Neural progenitor cell (in vitro differentiated cells): ENCODE measurements at places on chromosomes 5 and 9. TPM values are rescaled to one million over a fixed set of nuclear protein-coding genes. Genes with fewer than 3 reads are reported as not detected.
A peak's percentile ranks its signal among the peaks of the same experiment; 100 is the strongest.

Gene SLC22A4
- total RNA-seq: 0.06 and 0.09 TPM in 2 replicates

- no peaks in the 10 kb centered on the region for H3K36me3 ChIP-seq
- H3K4me1 ChIP-seq: no peaks in the 10 kb centered on the region
- no peak overlapping the region for H3K4me3 ChIP-seq
- no peak for DNase-seq
Measured at GRCh38 chr5:68279984-68280383, 64.4 kb downstream of the PIK3R1 start.

Gene SMIM33
- total RNA-seq: not detected in 2 replicates

DNA sequence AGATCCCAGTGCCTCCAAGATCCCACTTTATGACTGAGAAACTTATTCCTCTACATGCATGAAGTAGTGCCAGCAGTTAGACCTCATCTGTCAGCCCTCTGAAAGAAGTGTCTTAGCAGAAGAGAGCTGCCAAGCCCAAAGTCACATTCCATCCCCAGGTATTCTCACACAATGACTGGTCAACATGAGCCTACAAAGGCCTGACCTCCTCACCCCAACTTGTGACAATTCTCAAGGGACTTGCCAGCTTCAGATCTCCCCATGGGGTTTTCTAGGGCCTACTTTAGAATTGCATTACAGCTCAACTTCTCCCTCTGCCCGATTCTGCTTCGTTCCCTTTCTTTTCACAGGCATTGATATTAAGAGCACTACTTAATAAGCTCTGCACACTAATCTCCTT lies 393.8 kb upstream of the SLC30A5 start:
- H3K36me3 ChIP-seq: no peaks in the 10 kb centered on the region
- no peaks in the 10 kb centered on the region for H3K27me3 ChIP-seq
- H3K27ac ChIP-seq: no peak overlapping the region
- no peaks in the 10 kb centered on the region for H3K4me1 ChIP-seq
- H3K4me3 ChIP-seq: no peak overlapping the region

- H3K36me3 ChIP-seq: no peaks in the 10 kb centered on the region
- H3K27me3 ChIP-seq: peaks cover 3% of the 10 kb centered on the region
- no peak overlapping the region for H3K4me3 ChIP-seq
- no peak for DNase-seq
Measured at GRCh38 chr9:98811051-98811650, 3.7 kb downstream of the GALNT12 start.

DNA sequence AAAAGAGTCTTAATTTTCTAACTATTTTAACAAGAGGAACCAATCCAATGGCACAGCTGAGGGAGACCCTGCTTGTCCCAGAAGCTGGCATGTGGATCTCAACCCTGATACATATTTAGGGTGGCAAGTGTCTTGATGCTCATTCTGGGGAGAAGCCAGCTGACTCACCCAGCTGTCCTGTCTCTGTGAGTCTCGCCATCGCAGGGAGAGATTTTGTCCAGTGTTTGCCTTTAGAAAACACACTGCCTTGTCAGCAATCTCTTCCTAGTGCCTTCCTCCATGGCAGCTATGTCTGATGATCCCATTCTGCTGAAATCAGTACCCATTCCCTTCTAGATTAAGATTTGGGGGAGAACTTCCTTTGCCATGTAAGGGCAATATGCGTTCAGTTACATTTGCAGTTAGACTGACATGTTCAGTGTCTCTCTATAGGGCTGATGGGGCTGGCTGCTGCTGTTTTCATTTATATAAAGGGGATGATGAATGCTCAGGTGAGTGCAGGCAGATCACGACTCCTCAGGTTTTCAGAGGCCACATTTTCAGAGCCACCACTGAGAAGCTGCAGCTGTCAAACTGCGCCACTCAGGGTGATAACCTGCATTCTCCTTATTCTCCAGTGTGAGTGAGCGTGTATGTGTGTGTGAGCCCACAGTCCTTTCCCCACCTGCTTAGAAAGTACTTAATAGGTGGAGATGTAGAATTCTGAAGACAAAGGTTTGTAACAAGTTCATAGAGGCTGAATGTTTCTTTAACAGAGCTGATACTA lies 217.0 kb downstream of the GAS1 start:
- no peaks in the 10 kb centered on the region for H3K27me3 ChIP-seq
- no peak overlapping the region for H3K4me3 ChIP-seq
- H3K4me1 ChIP-seq: no peaks in the 10 kb centered on the region
- no peaks in the 10 kb centered on the region for H3K36me3 ChIP-seq
- no peak overlapping the region for H3K27ac ChIP-seq
- no peak for DNase-seq

DNA sequence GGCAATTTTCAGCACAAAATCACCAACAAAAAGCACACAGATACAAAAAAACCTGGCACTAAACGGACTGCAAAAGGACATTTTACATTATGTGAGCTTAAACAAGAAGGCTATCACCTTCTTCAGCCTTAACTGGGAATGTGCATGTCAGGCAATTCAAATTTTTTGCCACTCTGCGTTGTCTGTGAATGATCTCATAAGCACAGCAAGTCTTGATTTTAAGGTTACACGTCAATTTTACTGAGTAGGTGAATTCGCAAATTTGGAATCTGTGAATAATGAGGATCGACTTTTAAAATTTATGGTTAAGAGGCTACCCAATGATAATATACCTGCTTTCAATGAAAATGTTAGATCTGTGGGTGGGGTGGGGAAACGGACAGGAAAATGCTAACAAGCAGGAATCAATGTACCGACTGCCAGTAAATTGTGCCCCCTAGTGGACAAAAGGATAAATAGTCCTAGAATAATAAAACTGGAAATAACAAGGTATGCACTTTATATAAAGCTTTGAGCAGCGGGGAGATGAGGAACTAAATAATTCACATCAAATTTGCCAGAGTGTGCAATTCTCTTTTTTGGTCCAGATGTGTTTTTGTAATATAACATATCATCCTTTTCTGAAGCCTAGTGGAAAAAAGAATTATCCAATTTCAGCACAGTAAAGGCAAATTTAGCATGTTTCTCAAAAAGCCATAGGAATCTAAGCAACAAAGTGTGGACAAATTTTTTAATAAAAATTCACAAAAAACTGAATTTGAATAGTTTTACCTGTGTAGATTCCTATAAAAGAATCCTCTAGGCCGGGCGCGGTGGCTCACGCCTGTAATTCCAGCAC lies 20.5 kb downstream of the EQTN start:
- DNase-seq: peak; percentile 73
- no peaks in the 10 kb centered on the region for H3K4me1 ChIP-seq
- H3K4me3 ChIP-seq: no peak overlapping the region
- H3K27ac ChIP-seq: no peak overlapping the region

Gene TMEM161B
- 21.6 and 46.1 TPM in 2 replicates for total RNA-seq

Gene FOXI1
- total RNA-seq: 0.09 TPM in 1 of 2 replicates, not detected in the other

DNA sequence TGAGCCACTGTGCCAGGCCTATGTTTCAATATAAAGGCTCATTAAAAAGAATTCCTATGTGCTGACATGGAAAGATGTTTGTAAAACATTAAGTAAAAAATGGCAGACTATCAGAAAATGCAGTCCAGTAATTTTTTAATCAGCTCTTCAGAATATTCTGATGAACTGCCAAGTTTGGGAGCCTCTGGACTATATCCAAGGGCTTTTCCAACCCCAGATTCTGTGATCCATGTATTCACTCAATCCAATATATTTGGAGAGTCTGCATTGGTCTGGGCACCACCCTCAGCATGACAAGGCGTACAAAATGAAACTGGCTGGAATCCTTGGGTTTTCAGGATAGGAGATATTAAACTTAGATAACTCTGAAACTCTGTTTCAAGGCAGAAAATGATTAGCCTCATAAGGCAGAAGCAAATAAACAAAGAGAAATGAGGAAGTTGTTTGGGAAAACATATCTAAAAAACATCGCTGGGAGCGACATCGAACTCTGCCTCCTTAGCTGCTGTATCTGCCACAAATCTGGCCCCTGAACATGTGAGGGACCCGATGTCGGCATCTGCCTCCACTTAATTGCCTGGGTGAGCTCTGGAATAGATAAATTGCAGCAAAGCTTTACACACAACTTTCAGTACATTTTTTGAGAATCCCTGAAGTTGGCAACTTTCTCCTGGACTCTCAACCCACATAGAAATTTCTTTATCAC lies 14.4 kb downstream of the PDE6A start:
- H3K4me3 ChIP-seq: no peak overlapping the region
- H3K4me1 ChIP-seq: peaks cover 4% of the 10 kb centered on the region
- no peak overlapping the region for H3K27ac ChIP-seq

DNA sequence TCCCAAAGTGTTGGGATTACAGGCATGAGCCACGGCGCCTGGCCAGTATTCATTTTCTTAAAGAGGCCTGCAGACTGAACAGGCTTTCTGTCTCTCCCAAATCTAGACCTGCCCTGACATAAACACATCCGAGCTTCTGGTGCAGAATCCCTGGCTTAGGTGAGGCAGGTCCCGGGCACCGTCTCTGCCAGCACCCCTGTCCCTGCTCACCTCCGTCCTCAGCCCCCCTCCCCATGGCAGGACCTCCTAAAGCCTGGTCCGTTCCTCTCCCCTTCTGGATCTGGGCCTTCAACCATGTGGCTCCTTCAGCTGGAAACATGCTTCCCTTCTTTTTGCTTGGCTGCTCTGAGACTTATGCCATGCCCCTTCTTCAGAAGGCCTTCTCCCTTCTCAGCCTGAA lies 22.7 kb upstream of the RXRA start:
- H3K27me3 ChIP-seq: no peaks in the 10 kb centered on the region
- no peaks in the 10 kb centered on the region for H3K4me1 ChIP-seq
- no peaks in the 10 kb centered on the region for H3K36me3 ChIP-seq
- H3K27ac ChIP-seq: no peak overlapping the region
- no peak for DNase-seq

- DNase-seq: no peak
- H3K4me1 ChIP-seq: no peaks in the 10 kb centered on the region
- no peak overlapping the region for H3K27ac ChIP-seq
- no peaks in the 10 kb centered on the region for H3K27me3 ChIP-seq
- H3K36me3 ChIP-seq: no peaks in the 10 kb centered on the region
- H3K4me3 ChIP-seq: no peak overlapping the region
Measured at GRCh38 chr9:91214867-91215266, 146.9 kb downstream of the AUH start.

GRCh38 chr9:89489548-89490530 lies 8.1 kb downstream of the SEMA4D start:
- H3K27me3 ChIP-seq: no peaks in the 10 kb centered on the region
- H3K4me1 ChIP-seq: peaks cover 15% of the 10 kb centered on the region
- no peak for DNase-seq
- no peak overlapping the region for H3K4me3 ChIP-seq
- H3K27ac ChIP-seq: no peak overlapping the region
- no peaks in the 10 kb centered on the region for H3K36me3 ChIP-seq

Gene PRUNE2
- total RNA-seq: 18.4 and 28.2 TPM in 2 replicates

DNA sequence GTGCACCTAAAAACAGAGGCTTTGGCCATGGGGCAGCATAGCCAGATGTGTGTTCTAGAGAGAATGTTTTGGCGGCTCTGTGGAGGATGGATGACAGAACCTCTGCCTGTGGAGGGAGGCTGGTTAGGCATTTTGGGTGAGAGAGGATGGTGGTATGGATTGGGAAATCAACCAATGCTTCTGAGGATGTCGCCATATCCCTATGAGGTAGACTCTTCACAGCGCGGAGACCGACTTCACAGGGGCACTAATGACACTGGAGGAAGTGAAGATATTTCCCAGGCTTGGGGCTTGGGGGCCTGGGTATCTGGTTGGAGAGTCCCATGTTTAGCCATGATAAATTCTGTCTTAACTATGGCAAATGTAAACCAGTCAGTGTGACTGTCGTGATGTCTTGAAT lies 140.6 kb upstream of the KLF4 start:
- H3K27me3 ChIP-seq: no peaks in the 10 kb centered on the region
- H3K4me1 ChIP-seq: no peaks in the 10 kb centered on the region
- H3K27ac ChIP-seq: no peak overlapping the region
- no peak overlapping the region for H3K4me3 ChIP-seq

Gene CCDC187
- total RNA-seq: 0.09 TPM in 1 of 2 replicates, not detected in the other

Gene CCL27
- 0.37 and 0.67 TPM in 2 replicates for total RNA-seq

- H3K27me3 ChIP-seq: peaks cover 76% of the 10 kb centered on the region
- H3K36me3 ChIP-seq: no peaks in the 10 kb centered on the region
- DNase-seq: peak; percentile 95
Measured at GRCh38 chr9:101028346-101029314, at the start of gene PLPPR1. TSS of gene PLPPR1 (plus strand) at chr9:101028727.

DNA sequence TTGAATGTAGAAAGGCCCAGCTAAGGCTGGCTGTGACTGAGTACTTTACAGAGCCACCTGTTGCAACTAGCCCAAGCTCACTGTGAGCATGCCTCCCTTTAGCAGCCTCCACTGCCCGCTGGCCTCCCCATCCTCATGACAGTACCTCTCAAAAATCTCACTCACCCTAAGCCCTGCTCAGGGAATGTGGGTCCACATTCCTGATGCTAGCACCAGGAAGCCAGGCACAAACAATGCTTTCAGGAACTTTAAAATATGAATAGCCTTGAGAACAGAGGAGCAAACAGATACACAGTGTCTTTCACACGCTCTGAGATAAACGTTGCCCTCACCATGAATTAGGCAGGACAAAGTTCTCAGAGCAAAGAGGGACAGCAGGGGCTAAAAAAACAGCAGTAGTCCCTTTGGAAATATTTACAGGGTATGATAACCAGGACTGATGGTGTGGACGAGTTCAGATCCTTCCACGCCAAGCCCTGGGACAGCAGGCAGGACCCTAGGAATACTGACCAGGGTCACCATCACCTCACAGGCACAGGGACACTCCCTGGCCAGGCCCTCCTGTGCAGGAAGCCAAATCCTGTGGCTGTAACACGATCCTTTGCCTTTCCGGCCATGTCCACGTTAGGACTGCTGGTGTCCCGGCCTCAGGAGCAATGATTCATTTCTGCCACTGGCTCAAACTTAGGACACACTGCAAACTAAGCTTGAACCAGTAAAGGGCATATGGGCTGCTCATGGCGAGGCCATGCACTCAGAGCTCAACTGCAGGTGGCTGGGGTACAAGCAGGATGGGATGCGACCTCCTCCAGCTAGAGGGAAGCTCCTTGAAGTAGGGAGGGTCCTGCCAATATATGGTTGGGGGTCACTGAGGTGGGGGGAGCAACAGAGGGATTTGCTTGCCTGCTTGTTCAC lies 9.6 kb downstream of the ACSL6 start:
- DNase-seq: peak; percentile 38
- no peaks in the 10 kb centered on the region for H3K27me3 ChIP-seq
- peaks cover 24% of the 10 kb centered on the region for H3K4me1 ChIP-seq
- H3K36me3 ChIP-seq: no peaks in the 10 kb centered on the region
- no peak overlapping the region for H3K4me3 ChIP-seq
- H3K27ac ChIP-seq: no peak overlapping the region

- no peaks in the 10 kb centered on the region for H3K36me3 ChIP-seq
- no peak overlapping the region for H3K27ac ChIP-seq
Measured at GRCh38 chr5:135487839-135488514, 35.8 kb upstream of the TIFAB start.

DNA sequence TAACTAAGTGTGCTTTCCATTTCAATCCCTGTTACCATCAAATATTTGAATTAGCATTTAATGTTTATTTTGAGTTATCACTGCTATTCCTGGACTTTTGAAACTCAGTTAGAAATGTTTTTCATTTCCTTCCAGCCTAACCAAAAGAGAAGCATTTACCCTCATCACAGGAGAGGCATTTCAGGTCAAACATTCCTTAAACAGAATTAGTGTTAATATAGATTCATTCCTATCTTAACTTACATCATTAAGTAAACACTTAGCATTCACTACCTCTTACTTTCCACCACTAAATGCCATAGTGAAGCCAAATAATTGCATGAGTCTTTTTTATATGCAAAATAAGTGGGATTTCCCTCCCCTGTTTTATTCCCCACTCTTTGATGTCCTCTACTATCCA lies 136.6 kb upstream of the OR13F1 start:
- no peaks in the 10 kb centered on the region for H3K4me1 ChIP-seq
- H3K27me3 ChIP-seq: no peaks in the 10 kb centered on the region
- no peaks in the 10 kb centered on the region for H3K36me3 ChIP-seq
- H3K27ac ChIP-seq: no peak overlapping the region

Gene HRCT1
- total RNA-seq: not detected in 2 replicates

- peaks cover 3% of the 10 kb centered on the region for H3K36me3 ChIP-seq
- no peaks in the 10 kb centered on the region for H3K27me3 ChIP-seq
- no peaks in the 10 kb centered on the region for H3K4me1 ChIP-seq
- H3K27ac ChIP-seq: no peak overlapping the region
- H3K4me3 ChIP-seq: no peak overlapping the region
Measured at GRCh38 chr5:36904677-36905076, 28.1 kb downstream of the NIPBL start.
